ENCODE measurements at places on chromosomes 2 and 18. TPM values are rescaled to one million over a fixed set of nuclear protein-coding genes. Genes with fewer than 3 reads are reported as not detected.

The ARHGAP25 gene
- polyA plus RNA-seq, result 44.5 TPM

The IL36A gene
- polyA plus RNA-seq, result not detected

The CHST9 gene
- not detected for polyA plus RNA-seq

The COBLL1 gene
- 10.0 TPM for polyA plus RNA-seq

The STPG4 gene
- not detected for polyA plus RNA-seq

The TTC21B gene
- polyA plus RNA-seq, result 3.4 TPM

DNA sequence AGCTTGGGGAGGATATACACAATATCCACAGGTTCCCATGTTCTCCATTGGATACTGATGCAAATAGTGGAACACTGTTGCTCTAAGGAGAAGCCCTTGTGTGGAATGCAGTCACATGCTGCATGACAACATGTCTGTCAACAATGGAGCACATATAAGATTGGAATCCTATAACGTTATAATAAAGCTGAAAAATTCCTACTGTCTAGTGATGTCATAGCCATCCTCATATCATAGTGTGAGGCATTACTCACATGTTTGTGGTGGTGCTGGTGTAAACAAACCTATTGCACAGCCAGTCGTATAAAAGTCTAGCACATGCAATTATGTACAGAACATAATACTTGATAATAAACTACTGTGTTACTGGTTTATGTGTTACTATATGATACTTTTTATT lies 394.7 kb downstream of the FBXO15 start:
- no peak for DNase-seq

GRCh38 chr2:28488858-28489575 lies 6.8 kb upstream of the PLB1 start:
- DNase-seq, result peak; percentile 36

DNA sequence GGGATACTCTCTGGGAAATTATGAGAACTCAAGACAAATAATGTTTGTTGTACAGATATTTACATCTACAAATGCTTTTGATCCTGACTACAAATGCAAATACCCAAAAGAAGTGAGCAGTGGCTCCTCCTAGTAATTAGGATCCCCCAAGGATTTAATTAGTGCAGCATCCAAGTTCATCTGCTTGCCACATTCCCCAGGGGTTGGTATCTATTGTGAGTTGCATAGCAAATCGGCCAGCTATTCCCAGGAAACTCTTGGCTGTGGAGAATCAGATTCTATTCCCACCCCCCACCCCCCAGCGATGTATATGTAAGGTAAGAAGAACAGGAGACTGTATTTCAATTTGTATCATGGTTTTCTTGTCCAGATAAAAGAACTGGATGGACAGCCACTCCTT lies 725.1 kb upstream of the CDH7 start:
- no peak for DNase-seq

GRCh38 chr2:85398426-85399182 lies 11.6 kb downstream of the CAPG start:
- DNase-seq, result no peak

DNA sequence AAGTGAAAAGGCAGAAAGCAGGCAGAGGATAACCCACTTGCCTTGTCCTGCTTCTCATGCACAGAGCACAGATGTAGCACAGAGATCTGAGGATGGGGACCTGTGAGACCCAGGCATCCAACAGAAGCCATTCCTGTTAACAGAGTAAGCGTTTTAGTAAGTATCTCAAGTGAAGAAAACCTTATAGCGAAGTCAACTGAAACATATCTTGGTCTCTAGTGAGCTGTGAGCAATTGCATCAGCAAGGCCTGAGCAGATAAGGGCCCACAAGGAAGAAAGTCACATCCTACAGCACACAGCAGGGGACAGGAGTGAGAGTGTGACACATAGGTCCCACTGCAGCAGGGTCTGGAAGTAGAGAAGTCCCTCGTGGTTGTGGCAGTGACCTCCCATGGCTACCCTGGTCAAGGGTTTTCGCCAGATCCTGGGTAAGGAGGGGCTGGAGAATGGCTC lies 248.7 kb upstream of the TNP1 start:
- DNase-seq, result no peak

DNA sequence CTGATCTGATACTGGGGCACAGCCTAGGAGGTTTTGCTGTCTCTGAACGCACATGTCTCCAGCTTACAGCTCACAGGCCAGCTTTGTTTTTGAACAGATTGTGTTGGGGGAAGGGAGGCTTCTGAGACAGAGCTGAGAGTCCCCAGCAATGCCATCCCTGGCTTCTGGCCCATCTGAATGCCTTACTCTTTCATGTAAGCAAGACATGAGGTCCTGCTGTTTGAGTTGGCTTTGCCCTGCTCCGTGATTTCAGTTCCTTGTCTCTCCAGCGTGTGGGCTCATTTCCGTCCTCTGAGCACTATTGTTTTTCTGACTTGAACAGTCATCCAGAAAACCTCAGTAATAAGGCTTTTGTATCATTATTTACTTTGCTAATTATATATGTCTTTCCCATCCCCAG lies 194.9 kb upstream of the TNP1 start:
- no peak for DNase-seq

GRCh38 chr2:12705742-12706141 lies 11.0 kb upstream of the TRIB2 start:
- no peak for DNase-seq

DNA sequence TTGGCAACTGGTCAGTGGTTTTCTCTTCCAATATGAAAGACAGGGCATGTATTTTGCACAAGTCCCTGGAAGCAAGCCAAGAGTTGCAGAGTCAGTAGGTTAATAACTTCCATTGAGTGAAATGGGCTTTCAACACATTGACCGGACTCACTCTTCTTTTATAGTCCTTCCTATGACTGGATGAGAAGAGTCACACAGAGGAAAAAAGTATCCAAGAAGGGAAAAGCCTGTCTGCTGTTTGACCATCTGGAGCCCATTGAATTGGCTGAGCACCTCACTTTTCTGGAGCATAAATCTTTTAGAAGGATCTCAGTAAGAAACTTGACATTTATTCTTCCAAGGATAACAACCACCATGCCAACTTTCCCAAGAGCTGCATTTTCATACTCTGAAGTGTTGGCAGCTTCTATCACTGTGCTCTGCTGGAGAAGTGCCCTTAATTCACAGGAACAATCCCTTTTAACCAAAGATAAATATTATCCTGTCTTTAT lies 45.4 kb downstream of the RASGRP3 start:
- DNase-seq, result no peak

GRCh38 chr2:23691565-23691964 lies 235.4 kb downstream of the ATAD2B start:
- DNase-seq, result no peak

DNA sequence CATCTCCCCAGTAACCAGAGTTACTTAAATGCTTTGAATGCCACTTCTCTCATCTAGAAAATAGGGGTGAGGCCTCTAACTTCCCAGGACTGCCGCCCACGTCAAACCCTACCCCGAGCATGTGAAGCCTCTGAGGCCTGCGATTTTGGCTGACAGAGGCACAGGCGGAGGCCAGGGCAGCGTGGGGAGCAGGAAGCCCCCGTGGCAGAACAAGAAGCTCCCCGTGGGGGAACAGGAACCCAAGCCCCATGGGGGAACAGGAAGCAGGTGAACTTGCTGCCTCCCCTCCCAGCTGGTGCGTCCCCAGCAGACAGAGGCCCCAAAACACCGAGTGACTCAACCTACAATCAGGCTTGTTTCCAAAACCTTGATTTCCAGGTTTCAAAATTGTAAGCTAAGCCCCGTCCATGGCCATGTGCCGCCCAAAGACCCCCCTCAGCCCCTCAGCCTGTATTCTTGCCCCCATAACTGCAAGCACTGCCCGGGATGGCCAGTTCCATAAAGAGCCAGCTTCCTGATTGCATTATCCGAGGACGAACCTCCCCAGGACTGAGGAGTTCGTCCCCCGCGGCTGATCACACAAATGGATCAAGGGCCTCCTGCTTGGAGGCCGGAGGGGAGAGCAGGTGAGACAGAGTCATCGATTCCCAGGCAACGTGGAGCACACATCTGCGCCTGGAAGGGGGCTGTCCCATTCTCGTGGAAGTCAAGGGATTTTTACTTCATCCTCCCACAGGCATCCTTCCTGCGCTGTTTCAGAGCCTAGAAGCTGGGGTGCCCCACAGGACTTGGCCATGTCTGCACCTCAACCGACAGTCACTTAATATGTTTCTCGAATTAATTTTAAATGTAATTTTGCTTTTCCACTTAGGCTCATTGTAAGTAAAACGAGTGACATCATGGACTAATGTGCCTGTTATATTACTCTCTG lies 36.3 kb upstream of the CTDP1 start:
- DNase-seq, result no peak

Data from mammary epithelial cell (primary cell).